ENCODE measurements at places on chromosomes 5 and 9. TPM values are rescaled to one million over a fixed set of nuclear protein-coding genes. Genes with fewer than 3 reads are reported as not detected.

DNA sequence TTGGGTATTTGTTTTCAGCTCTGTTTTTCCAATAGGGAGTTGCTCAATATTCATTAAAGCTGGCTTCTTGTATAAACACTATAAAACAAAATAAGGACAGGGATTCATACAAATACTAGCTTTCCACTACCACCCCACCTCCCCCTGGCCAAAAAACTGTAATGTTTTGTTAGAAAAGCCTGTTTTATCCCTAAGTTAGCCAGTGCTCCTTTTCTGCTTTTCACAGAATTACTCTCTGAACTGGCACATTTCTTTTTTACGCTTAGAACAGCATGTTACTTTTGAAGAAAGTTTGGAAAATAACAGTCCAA, 147.4 kb upstream of the DMRT1 start:
- DNase-seq, result no peak

DNA sequence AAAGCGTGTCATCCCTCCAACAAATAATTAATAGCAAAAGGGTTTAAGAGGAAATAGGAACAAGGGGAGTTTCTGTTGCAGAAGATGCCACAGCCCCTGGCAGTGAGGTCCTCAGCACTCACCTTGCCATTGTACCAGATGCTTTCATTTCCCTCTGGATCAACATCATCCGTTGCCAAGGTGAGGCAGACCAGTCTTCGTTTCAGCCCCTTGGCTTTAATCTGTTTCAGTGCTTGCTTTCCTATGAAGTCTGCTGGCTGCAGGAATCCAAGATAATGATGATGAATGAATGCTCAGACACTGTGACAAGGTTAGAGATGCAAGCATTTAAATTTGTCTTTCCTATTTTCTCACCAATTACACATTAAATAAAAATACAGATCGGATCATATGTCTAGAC, 20.0 kb upstream of the ARSB start:
- DNase-seq, result no peak

The FCN1 gene
- total RNA-seq, result not detected

DNA sequence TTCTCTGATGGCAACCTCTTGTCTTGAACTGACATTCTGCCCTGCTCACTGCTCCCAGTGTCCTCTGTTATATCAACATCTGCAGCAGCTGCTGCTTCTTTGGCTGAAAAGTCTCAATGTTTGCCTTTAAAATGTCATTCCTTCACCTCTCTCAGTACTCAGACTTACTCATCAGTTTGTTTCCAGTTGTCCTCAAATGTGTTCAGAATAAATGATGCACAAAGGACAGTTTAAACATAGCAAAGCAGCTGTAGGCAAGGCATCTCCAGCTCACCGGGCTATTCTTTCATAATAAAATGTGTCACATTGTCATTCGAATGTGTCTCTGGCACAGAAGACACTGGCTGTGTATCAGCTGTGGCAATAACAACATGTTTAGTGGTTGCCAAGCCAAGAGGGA, 590.9 kb upstream of the ZNF608 start:
- peak; percentile 31 for DNase-seq

GRCh38 chr5:175572886-175573285, 85.0 kb upstream of the HRH2 start:
- peak; percentile 15 for DNase-seq

The DIRAS2 gene
- total RNA-seq, result not detected

DNA sequence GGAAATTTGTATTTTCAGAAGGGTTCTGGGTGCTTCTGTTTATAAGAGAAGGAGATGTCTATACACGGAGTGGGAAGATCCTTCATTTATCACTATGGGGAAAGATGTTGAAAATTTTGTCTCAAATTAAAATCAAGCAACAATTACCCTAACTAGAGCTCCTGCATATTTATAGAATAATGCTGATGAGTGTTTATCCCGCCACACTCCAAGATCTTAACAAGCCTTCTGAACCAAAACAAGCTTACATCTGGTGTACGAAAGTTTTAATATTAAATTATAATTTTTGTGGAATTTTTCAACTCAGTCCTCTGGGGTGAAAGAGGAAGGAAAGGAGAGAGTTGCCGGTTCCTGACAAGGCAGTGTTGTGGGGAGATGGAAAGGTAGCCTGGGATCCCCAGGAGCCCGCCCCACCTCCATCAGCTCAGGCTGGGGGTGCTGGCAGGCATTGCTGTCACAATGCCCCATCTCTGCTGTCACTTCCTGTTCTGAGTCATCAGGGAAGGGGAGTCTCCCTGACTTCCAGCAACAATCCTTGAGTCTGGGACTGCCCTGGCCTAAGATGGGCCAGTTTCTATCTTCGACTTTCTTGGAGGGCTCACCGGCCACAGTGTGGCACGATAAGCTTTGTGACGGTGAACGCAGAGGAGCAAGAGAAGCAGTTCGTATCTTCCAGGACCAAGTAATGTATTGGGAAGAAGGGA, 64.5 kb downstream of the ERAP1 start:
- peak; percentile 61 for DNase-seq

The MSMP gene
- total RNA-seq, result not detected

GRCh38 chr9:12658531-12659209, 34.5 kb upstream of the TYRP1 start:
- DNase-seq, result no peak

- DNase-seq, result no peak
These were observed 112.0 kb downstream of the SH3TC2 start for GRCh38 chr5:148950892-148951291.

The TAF11L5 gene
- not detected for total RNA-seq

DNA sequence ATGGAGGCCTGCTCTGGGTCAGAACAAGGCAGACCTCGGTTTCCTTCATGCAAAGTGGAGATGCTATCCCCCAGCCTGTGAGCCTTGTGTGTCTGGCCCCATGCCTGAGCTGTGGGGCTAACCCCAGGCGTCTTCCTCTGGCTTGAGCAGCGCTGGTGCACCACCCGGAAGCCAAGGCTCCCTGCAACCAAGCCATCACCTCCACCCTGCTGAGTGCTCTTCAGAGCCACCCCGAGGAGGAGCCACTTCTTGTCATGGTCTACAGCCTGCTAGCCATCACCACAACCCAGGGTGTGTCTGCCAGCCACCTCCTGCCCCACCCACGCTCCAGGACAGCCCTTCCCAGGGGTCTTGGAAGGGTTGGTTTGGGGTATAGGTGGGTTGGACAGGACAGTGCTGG, 16.2 kb downstream of the REXO4 start:
- DNase-seq, result no peak

DNA sequence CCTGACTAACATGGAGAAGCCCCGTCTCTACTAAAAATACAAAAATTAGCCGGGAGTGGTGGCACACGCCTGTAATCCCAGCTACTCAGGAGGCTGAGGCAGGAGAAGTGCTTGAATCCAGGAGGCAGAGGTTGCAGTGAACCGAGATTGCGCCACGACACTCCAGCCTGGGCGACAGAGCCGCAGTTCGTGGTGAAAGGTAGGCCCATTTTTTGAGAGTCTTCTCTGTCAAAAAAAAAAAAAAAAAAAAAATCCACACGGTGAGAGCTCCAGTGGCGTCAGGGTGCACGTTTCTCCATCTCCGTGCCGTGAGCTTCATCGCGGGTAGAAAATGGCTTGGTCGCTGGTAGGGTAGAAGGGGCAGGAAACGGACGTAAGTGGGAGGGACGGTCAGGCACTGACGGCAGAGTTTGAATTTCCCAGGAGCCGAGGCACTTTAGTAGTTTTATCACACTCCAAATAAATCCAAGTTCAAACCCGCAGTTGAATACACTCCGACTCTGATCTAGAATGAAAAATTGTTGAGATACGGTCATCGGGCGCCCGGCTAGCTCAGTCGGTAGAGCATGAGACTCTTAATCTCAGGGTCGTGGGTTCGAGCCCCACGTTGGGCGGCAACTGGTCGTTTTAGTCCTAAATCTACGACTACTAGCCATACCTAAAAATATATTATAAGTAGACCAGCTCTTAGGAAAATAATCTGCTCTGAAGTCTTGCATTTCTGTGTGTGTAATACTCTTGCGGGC, 2.4 kb upstream of the TRIM7 start:
- DNase-seq, result peak; percentile 93

The MAMDC2 gene
- total RNA-seq, result 5.6 TPM

GRCh38 chr5:113081881-113082546, 105.4 kb downstream of the DCP2 start:
- DNase-seq, result peak; percentile 80

- DNase-seq, result no peak
These were observed 140.0 kb downstream of the MUSK start for GRCh38 chr9:110808599-110808980.

The LCN12 gene
- not detected for total RNA-seq

The ALDOB gene
- not detected for total RNA-seq

All from IMR-90 (cell line).